Germinal center (tissue), 1 donor: ENCODE measurements at places on chromosomes 11 and 22.

DNA sequence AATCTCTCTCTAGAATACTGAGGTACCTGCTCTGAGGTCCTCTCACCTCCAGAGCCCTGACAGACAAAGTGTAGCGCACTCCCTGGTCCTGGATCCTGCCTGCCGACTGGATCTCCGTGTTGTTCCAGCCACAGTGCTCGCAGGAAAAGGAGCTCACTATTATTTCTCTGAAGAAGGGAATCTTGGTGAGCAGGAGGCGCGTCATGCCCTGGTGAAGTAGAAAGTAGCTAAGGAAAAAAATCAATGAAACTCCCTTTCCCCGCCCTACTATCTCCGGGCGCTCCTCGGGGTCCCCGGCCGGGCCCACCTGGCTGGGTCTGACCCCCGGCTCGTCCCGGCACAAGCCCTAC lies 412 bp downstream of the ZPR1 start:
- DNase-seq: no peak

GRCh38 chr11:126861796-126862459 lies 138.6 kb downstream of the KIRREL3 start:
- no peak for DNase-seq

DNA sequence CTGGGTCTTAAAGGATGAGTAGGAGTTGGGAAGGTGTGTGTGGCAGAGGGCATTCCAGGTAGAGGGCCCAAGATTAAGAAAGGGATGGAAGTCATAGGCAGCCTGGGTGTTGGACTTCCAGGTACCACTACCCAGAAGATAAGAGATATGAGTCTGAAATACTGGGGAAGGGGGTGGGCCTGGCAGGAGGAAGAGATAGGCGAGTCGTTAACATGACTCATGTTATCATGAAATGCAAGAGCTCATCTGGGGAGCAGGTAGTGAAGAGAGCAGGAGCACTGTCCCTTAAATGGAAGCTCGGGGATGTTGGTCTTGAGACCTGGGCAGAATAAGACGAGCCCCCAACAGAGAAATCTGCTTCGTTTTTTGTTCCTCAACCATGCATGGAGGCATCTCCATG lies 10.2 kb downstream of the ZC3H7B start:
- no peak for DNase-seq

- DNase-seq: no peak
Measured at GRCh38 chr22:45053094-45053493, 43.3 kb upstream of the PHF21B start.

GRCh38 chr11:57150454-57150917 lies 31.3 kb upstream of the LRRC55 start:
- DNase-seq: no peak

- DNase-seq: no peak
Measured at GRCh38 chr11:128834157-128834556, 32.9 kb downstream of the KCNJ1 start.

- DNase-seq: no peak
Measured at GRCh38 chr11:93604008-93604660, 57.3 kb upstream of the CEP295 start.

GRCh38 chr11:118766035-118766434 lies 24.9 kb downstream of the DDX6 start:
- DNase-seq: no peak

- DNase-seq: no peak
Measured at GRCh38 chr22:44628835-44629234, 73.2 kb upstream of the PRR5 start.

DNA sequence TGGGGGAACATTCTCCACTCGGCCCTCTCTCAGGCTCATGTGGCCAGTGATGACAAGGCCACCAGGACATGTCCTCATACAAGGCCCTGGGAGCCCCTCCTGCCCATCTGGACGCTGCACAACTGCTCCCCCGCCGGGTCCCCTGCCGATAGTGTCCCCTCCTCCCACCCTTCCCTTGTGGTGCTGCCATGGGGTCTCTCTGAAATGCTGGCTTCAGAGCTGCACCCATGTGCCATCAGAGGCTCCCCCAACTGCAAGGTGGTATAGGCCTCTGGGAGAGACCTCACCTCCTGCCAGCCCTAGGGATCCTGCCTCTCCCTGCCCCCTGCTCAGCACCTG lies 113.0 kb downstream of the KCNQ1OT1 start:
- no peak for DNase-seq

GRCh38 chr11:32279672-32280071 lies 155.7 kb downstream of the WT1 start:
- DNase-seq: no peak

DNA sequence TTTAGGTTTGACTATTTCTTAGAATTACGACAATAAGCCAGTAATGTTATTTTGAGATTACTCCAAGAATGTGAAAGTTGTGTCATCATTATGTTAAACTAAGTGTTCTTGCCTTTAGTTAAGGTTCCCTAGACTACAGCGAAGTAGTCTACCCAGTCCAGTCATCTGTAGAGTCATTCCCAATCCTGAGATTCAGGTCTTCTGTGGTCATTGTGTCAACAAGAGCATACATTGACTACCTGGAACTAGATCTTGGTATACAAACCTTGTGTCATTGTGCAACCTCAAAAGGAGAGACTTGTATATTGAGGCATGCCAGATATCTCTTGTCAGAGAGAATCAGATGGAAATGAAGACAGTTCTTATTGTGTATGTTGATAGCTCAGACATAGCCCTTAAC lies 115.9 kb downstream of the ATM start:
- DNase-seq: no peak

- DNase-seq: no peak
Measured at GRCh38 chr11:47188259-47188658, 2.0 kb upstream of the PACSIN3 start.

DNA sequence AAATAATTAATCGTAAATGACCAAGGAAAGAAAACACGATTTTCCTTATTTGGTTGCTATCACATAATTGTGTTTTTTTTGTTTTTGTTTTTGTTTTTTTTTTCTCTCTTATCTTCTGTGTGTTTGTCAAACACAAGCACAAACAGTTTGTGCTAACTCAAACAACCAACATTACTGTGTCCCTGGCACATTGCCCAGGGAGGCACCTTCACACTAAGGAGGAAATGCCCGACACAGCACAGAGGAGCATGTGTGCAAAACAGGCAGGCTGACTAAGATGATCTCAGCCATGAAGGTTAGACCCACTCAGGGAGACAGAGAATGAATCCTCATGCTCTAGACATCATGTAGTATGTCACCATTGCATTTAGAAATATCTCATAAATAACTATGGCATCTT lies 130.1 kb downstream of the SOX6 start:
- no peak for DNase-seq

- DNase-seq: no peak
Measured at GRCh38 chr22:19393704-19394103, 37.8 kb downstream of the HIRA start.

GRCh38 chr22:28903729-28904128 lies 20.4 kb downstream of the ZNRF3 start:
- no peak for DNase-seq

GRCh38 chr22:37525073-37525745 lies 6.0 kb upstream of the CARD10 start:
- DNase-seq: no peak

- no peak for DNase-seq
Measured at GRCh38 chr11:10317151-10317755, 12.4 kb downstream of the ADM start.

DNA sequence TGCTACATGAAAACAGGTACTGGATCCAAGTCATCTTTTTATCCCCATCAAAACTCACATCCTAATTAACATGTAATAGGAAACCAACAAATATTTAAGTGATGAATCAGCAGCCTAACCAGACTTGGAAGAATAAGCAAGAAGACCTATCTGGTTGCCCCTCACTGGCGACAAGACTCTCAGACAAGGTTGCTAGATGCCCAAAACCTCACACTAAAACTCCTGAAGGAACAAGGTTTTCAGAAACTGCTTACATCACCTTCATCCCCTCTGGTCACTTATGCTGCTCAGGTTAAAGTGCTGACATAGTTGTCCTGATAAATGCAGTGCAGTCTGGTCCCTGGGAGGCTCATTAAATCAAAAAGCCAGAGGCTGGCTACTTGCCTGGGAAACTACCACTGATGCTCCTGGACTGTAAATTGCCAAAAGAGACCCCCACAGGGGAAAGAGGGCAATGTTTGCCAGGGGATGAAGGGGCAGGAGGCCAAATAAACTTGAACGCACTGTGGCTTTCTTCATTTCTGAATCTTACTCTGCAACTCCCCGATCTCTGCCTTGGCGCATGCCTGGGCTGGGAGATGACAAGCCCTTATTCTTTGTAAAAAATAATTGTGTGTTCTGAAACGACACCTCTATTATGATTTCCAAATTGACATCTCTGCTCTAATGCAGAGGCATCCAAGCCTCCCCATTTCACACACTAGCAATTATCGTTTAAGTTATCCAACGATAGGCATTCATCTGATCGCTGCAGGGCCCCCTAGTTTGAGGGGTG lies 72.7 kb downstream of the AMBRA1 start:
- no peak for DNase-seq

DNA sequence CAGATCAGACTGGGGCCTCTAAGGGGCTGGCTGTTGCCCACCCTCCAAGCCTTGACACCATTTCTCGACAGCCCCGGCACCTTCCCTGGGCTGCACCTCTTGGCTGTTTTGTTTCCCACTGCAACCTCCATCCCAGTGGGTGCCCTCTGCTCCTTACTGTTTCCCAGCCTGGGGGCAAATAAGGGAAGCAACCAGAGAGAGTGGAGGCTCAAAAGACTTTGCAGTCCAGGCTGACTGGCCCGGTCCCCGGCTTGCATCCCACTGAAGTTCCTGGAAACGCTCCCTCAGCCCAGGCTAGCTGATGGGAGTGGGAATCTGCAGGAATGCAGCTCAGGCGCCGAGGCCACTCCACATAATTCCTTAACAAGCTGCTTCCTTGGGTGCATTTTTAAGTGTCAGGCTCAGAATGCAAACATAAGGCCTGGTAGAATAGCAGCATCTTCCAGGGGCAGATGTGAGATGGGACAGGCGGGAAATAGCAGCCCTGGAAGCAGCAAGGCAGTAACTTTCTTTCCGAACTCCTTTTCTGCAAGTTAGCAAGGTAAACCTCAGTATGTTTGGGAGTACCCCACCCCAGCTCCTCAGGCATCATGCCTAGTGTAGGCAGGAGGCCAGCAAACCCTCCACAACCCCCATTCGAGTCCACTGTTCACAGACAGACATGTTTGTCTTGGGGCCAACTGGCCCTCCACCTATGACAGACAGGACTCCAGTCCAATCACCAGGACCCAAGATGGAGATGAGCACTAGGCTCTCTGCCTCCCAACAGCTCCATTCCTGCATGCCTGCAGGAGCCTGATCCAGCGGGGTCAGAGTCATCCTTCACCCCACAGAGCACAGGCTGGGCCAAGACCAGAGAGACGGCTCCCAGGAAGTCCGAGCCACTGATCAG lies 39.3 kb downstream of the RPL27A start:
- no peak for DNase-seq

- no peak for DNase-seq
Measured at GRCh38 chr11:30092518-30092917, 75.7 kb upstream of the KCNA4 start.

GRCh38 chr11:36488096-36488495 lies 22.0 kb downstream of the TRAF6 start:
- no peak for DNase-seq

- no peak for DNase-seq
Measured at GRCh38 chr11:129639300-129639699, 176.3 kb upstream of the TMEM45B start.

DNA sequence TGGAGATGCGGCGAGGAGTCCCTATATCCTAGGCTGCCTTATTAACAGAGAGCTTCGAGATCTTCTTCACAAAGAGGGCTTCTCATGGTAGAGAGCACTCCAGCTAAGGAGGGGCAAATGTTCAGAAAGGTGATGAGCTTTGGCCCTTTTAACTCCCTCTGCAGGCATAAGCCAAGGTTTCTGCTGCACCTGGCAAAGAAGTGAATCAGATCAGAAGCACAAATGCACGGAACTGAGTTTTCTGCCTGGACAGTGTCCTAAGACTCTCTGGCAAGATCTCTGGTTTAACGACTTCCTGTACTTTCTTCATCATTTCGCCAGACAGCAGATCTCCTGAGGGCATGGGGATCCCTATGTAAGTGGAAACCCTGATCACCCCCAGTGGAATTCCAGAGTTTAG lies 37.2 kb downstream of the POU2AF3 start:
- no peak for DNase-seq

GRCh38 chr11:2741377-2742131 lies 41.8 kb upstream of the KCNQ1OT1 start:
- DNase-seq: no peak

DNA sequence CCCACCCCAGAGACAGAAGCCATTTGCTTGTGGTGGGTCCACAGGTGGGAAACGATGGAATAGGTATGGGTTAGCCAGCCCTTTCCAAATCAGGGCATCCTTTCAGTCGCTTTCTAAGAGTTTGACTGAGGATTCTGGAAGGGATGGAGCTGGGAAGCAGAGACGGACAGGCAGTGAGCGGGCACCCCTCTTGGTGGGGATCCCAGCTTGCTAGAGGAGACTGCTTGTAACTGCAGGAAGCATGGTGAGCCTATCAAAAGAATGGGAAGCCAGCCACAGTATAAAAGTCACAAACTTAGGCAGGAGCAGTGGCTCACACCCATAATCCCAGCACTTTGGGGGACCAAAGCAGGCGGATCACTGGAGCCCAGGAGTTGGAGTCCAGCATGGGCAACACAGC lies 6.1 kb upstream of the PDGFB start:
- DNase-seq: no peak

DNA sequence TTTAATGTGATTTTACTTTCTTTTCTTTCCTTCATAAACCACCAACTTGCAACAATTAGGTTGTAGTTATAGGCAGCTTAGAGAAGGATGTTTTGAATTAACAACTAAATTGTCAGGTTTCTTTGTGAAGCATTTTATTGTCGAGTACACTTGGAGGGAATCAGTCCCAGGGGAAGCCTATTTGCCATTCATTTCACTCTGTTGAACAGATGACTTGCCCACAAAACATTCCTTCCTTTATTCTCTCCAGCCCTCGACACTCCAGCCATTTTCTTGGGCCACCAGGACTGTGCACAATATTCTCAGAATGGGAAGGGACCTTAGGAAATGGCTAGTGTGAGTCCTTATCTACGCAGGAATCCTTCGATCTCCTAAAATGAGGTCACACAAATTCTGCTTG lies 620.6 kb downstream of the SOX6 start:
- DNase-seq: no peak

DNA sequence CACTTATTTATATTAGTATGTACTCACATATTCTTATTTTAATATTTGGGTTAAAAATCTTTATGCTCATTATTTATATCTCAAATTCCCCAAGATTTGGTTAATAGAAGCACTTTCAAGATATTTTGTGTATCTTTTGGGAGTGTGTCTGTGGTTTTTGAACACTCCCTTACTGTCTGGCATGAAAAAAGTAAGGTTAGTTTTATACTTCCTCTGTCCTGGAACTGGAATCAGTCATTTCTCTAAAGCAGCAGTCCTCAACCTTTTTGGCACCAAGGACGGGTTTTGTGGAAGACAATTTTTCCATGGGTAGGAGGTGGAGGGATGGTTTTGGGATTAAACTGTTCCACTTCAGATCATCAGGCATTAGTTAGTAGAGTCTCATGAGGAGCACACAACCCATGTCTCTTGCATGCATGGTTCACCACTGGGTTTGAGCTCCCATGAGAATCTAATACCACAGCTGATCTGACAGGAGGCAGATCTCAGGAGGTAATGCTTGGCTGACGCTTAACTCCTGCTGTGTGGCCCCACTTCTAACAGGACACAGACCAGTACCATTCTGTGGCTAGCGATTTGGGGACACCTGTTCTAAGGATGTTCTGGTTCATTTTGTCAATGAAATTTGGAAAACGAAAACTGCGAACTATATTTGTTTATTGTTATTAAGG lies 60.2 kb downstream of the CASP12 start:
- no peak for DNase-seq

- no peak for DNase-seq
Measured at GRCh38 chr11:22558664-22559063, 67.0 kb downstream of the FANCF start.

GRCh38 chr22:27982630-27983180 lies 63.6 kb upstream of the PITPNB start:
- DNase-seq: no peak
